ENCODE measurements at places on chromosomes 7 and 10.

GRCh38 chr7:34096777-34097176 lies 191.4 kb downstream of the BMPER start:
- DNase-seq: no peak

GRCh38 chr10:122617476-122618270 lies 57.1 kb downstream of the DMBT1 start:
- no peak for DNase-seq

DNA sequence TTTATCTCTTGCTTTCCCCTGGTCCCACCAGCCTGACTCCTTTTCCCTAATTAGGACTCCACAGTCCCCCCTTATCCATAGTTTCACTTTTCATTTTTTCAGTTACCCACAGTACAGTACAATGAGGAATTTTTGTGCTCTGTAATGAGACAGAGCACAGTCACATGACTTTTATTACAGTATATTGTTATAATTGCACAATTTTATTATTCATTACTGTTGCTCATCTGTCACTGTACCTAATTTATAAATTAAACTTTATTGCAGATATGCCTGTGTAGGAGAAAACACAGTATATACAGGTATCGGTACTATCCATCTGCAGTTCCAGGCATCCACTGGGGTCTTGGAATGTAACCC lies 125.4 kb downstream of the KCNMA1 start:
- no peak for DNase-seq

GRCh38 chr10:82213784-82214183 lies 338.8 kb downstream of the NRG3 start:
- DNase-seq: no peak

DNA sequence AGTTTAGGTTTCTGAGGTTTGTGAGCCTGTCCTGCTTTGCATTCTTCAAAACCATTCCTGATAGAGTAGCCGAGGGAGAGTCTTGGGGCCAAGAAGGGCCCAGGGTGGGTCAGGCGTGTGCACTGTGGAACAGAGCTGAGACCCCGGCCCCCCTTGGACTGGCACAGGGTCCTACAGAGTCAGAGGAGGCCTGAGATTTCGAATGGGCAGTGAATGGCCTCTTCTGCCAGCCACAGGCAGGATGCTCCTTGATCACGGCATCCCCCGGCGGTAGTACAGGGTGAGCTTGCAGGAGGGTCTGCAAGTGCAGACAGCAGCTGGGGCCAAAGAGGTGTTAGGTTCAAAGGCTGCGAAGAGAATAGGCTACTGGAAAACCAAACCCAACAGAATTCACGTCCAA lies 4.6 kb downstream of the TRIM56 start:
- DNase-seq: no peak

DNA sequence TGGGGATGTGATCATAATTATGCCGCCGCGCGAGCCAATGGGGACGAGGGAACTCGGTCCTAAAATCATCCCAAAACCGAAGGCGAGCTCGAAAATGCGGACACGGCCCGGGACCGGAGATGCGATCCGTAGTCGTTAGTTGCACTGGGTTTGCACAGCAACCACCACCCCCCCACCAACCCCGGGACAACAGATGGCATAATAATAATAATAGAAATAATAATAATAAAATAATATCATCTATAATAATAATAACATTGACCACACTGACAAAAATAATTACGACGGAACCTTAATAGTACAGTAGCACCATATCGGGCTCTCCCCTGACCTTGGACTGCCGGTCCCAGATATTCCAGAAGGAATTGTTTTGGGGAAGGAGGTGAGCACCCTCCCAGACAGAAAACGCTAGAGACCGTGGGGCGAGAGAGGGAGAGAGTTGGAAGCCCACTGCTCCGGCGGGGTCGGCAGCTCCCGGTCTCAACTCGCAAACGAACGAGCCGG lies 1.1 kb upstream of the EMX2 start:
- peak; percentile 70 for DNase-seq

- DNase-seq: no peak
Measured at GRCh38 chr7:129503725-129504124, 1.4 kb downstream of the SMKR1 start.

DNA sequence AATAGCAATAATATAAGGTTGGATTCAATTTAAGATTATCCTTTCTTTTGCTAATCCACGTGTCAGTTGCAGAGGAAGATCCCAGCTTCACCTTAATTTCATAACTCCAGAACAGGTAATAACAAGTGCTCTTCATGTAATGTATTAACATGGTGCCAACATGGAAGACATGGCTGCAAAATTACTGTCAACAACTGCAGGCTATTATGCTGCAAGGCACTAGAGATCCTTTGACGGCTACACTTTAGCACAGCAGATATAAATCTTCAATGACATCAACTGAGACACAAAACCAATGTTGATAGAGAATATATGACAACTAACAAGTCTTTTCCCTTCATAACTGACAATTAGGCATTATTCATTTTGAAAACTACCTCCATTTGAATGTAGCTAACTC lies 96.1 kb downstream of the RNF133 start:
- no peak for DNase-seq

DNA sequence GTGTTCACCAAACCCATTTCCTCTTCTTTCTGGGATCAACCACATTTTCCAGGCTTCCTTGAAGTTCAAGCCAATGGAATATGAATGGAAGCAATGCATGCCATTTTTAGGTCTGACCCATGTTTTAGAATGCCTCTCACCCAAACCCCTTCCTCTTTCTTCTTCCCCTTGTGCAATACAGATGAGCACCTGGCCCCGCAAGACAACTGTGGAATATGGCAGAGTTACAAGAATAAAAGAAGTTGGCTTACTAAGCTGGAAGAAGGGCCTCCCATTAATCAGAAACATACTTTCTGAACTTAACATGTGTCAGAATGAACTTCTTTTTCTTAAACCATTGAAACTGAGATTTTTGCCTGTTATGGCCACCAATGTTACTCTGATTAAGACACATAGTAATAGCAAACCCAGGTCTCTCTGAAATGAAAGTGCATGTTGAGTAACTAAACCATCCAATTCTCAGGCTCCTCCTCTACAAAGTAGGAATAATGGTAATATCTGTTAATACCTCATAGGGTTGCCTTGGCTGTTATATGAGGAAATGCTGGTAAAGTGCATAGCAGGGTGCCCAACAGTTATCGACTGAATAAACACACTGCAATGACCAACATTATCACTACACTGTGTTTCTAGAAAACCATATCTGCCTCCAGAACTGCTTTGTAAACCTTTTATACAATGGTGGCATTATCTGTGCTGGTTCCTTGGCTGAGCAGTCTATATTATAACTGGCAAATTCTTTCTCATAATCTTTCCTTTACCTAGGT lies 382.2 kb upstream of the NRP1 start:
- no peak for DNase-seq

- DNase-seq: no peak
Measured at GRCh38 chr10:30052062-30052461, 7.3 kb downstream of the JCAD start.

- DNase-seq: peak; percentile 84
Measured at GRCh38 chr7:114922652-114923402, 933 bp downstream of the MDFIC start.

DNA sequence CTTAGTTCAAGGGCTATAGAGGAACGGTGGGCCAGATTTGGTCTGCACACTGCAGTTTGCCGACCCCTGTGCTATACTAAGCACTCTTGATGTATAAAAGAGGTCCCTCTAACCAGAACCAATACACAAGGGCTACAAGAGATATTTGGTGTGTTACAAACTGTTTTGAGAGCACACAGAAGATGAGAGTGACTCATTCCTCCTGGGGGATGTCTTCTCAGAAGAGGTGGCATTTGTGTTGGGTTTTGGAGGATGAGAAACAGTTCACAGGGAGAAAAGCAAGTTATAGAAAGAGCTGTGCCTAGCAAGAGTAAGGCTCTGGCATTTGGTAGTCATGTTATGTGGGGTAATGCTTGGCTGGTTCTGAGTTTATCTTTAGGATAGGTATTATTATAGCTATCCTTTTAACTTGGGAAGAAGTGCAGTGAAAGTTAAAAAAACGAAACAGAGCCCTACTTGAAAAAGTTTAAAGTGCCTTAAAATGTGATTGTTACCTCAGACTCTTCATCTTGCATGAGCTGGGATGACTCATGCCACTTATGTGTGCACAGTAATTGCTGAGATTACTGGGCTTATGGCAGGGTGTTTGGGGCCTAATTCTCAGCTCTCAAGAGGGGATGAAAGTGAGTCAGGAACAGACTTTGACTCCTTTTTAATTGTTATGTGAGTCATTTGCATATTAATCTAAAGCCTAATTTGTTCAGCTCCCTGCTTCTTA lies 160.4 kb downstream of the KIF20B start:
- peak; percentile 26 for DNase-seq

- no peak for DNase-seq
Measured at GRCh38 chr7:134069187-134069586, 58.0 kb upstream of the LRGUK start.

Measured in fibroblast of pulmonary artery (primary cell).